H1 (cell line): ENCODE measurements at places on chromosomes 1 and 21. TPM values are rescaled to one million over a fixed set of nuclear protein-coding genes. Genes with fewer than 3 reads are reported as not detected.

The KRTAP20-3 gene
- total RNA-seq, result not detected in 2 replicates

The APOBEC4 gene
- not detected in 2 replicates for total RNA-seq

The SLC45A3 gene
- total RNA-seq, result 12.5 and 13.0 TPM in 2 replicates

The GFI1 gene
- 0.17 and 0.19 TPM in 2 replicates for total RNA-seq

The HOOK1 gene
- 34.5 and 39.5 TPM in 2 replicates for total RNA-seq

The KPRP gene
- not detected in 2 replicates for total RNA-seq

The ASCL5 gene
- 0.41 and 0.44 TPM in 2 replicates for total RNA-seq

The KCNA3 gene
- 0.95 and 1.0 TPM in 2 replicates for total RNA-seq

The ERG gene
- 3.0 and 3.1 TPM in 2 replicates for total RNA-seq

The PRAMEF27 gene
- not detected in 2 replicates for total RNA-seq

The UBL4B gene
- not detected in 2 replicates for total RNA-seq

The SLAMF1 gene
- total RNA-seq, result not detected in 2 replicates

- no peaks in the 10 kb centered on the region for H3K36me3 ChIP-seq
- H3K27me3 ChIP-seq, result no peaks in the 10 kb centered on the region
- no peak overlapping the region for H3K4me3 ChIP-seq
- no peak for DNase-seq
- H3K27ac ChIP-seq, result no peak overlapping the region
Measured at GRCh38 chr1:196091397-196092135, 516.7 kb downstream of the KCNT2 start.

GRCh38 chr1:217484871-217485270, 146.0 kb downstream of the GPATCH2 start:
- no peak overlapping the region for H3K4me3 ChIP-seq
- DNase-seq, result no peak
- H3K36me3 ChIP-seq, result no peaks in the 10 kb centered on the region
- no peaks in the 10 kb centered on the region for H3K27me3 ChIP-seq
- no peaks in the 10 kb centered on the region for H3K4me1 ChIP-seq

- H3K27ac ChIP-seq, result no peak overlapping the region
- H3K4me3 ChIP-seq, result no peak overlapping the region
- H3K27me3 ChIP-seq, result no peaks in the 10 kb centered on the region
- no peak for DNase-seq
- no peaks in the 10 kb centered on the region for H3K36me3 ChIP-seq
Measured at GRCh38 chr1:185956881-185957280, 222.7 kb downstream of the HMCN1 start.

GRCh38 chr1:61436016-61436415, 288.9 kb downstream of the TM2D1 start:
- no peaks in the 10 kb centered on the region for H3K36me3 ChIP-seq
- H3K27me3 ChIP-seq, result no peaks in the 10 kb centered on the region
- no peaks in the 10 kb centered on the region; the same call in 1 of the 2 replicates for H3K4me1 ChIP-seq
- H3K27ac ChIP-seq, result no peak overlapping the region
- no peak overlapping the region for H3K4me3 ChIP-seq

DNA sequence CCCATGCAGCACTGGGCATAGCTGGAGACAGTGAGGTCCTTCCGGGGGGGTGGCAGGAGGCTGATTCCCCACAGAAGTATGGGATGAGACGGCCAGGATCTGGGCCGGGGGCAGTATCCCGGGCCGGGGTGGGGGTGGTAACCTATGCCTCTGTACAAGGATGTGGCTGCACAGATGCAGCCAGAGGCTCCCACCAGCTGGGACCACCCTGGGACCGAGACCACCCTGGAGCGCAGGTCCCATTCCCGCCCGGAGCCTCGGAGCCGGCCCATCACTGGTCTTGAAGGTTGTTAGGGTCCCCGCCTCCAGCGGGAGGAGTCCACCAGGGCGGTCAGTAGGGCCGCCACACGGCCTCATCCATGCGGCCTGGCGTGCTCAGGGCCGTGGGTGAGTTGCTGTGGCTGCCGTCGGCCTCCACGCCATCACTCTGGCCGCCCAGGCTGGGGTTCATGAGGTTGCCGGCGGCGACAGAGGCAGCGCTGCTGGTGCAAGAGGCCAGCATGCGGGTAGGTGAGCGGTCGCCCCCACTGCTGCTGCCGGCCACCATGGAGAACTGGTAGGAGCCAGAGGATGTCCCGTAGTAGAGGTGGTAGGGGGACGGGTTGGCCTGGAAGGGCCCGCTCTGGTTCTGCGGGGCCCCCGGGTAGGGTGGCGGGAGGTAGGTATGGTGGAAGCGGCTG, 28.1 kb downstream of the RUNX3 start:
- no peaks in the 10 kb centered on the region for H3K27me3 ChIP-seq
- H3K36me3 ChIP-seq, result no peaks in the 10 kb centered on the region
- no peaks in the 10 kb centered on the region; the same call in 1 of the 2 replicates for H3K4me1 ChIP-seq
- no peak overlapping the region for H3K27ac ChIP-seq
- no peak for DNase-seq
- no peak overlapping the region for H3K4me3 ChIP-seq

DNA sequence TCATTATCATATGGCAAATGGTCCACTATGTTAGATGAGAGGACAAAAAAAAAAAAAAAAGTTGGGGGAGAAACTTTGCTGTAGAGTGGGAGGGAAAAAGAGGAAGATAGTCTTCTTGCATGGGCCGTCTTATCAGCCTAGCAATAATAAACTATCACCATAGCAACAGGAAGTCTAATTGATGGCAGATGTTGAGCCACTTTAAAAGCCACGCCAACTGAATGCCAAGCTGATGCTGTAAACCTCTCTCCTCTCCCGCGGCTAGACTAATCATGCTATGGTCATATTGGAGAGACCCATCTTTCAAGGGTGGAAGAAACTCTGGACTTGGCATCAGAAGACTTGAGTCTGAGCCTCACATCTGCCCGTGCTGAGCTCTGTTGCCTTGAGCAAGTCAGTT, 122.2 kb upstream of the HOOK1 start:
- H3K4me1 ChIP-seq, result no peaks in the 10 kb centered on the region; the same call in 1 of the 2 replicates
- DNase-seq, result no peak
- H3K27ac ChIP-seq, result no peak overlapping the region

GRCh38 chr21:29423099-29423870, 124.6 kb downstream of the BACH1 start:
- no peak for DNase-seq
- H3K36me3 ChIP-seq, result no peaks in the 10 kb centered on the region
- no peaks in the 10 kb centered on the region for H3K27me3 ChIP-seq

DNA sequence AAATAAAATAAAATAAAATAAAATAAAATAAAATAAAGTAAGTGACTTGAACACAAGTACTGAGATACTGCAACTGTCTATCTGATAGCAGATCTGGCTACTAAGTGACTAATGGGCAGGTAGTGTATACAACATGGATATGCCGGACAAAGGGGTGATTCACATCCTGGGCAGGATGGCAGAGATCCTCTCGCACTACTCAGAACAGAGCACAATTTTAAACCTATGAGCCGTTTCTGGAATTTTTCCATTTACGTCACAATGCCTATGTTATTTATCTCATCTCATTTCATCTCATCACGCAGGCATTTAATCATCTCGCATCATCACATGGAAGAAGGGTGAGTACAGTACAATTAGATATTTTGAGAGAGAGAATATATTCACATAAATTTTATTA, 233.3 kb upstream of the COA6 start:
- no peaks in the 10 kb centered on the region for H3K27me3 ChIP-seq
- H3K4me3 ChIP-seq, result no peak overlapping the region
- no peak for DNase-seq
- no peak overlapping the region for H3K27ac ChIP-seq

DNA sequence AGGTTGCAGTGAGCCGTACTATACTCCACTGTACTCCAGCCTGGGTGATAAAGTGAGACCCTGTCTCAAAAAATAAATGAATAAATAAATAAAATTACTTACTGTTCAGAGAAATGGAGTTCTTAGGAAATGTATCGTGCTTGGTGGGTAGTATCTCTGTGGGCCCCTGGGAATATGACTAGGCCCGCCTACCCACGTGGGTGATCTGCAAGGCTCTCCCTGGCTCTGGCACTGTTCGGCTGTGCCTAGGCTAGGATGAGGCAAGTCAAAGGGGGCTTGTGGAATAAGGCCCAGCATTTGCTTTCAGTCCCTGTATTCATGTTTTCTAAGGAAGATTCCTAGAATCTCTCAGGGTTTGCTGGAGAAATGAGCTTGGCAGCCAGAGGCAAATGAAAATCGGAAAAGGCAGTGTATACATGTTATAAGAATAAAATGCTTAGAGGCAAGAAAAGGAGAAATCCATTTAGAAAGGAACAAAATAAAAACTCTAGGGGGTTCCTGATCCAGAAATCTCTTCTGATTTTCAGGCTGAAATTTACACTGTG, 4.5 kb upstream of the CSRP1 start:
- no peak overlapping the region for H3K4me3 ChIP-seq
- peaks cover 6% of the 10 kb centered on the region for H3K4me1 ChIP-seq
- DNase-seq, result no peak
- H3K27ac ChIP-seq, result no peak overlapping the region
- peaks cover 12% of the 10 kb centered on the region for H3K27me3 ChIP-seq
- H3K36me3 ChIP-seq, result no peaks in the 10 kb centered on the region

DNA sequence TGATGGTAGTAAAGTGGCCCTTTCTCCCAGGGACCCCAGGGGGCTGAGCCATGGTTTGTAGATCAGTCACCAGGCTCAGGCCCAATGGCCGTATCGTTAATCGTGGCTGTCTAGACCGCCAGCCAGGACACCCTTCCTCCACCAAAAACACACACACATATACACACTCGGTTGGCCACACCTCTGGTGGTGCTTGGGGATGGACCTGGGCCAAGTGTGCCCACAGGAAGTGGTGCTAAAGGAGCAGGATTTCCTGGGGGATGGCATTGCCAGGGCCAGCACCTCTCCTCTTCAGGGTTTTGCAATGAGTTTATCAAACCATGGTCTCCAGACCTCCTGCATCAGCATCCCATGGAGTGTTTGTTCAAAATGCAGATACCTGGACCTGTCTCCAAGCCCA, 36.2 kb downstream of the CITED4 start:
- no peaks in the 10 kb centered on the region for H3K27me3 ChIP-seq
- no peak overlapping the region for H3K4me3 ChIP-seq
- DNase-seq, result no peak
- H3K4me1 ChIP-seq, result peaks cover 15% of the 10 kb centered on the region

- no peak for DNase-seq
- H3K4me1 ChIP-seq, result no peaks in the 10 kb centered on the region
- no peaks in the 10 kb centered on the region for H3K36me3 ChIP-seq
- H3K4me3 ChIP-seq, result no peak overlapping the region
Measured at GRCh38 chr1:50103615-50104081, 5.1 kb upstream of the ELAVL4 start.

- no peak for DNase-seq
- H3K27ac ChIP-seq, result no peak overlapping the region
- no peaks in the 10 kb centered on the region for H3K27me3 ChIP-seq
- H3K4me3 ChIP-seq, result no peak overlapping the region
Measured at GRCh38 chr1:3383679-3384078, 70.8 kb upstream of the ARHGEF16 start.

GRCh38 chr1:217052626-217053025, 329.4 kb upstream of the ESRRG start:
- DNase-seq, result no peak
- H3K27ac ChIP-seq, result no peak overlapping the region
- no peak overlapping the region for H3K4me3 ChIP-seq
- no peaks in the 10 kb centered on the region for H3K4me1 ChIP-seq

- H3K27ac ChIP-seq, result no peak overlapping the region
- no peaks in the 10 kb centered on the region for H3K4me1 ChIP-seq
- no peaks in the 10 kb centered on the region for H3K36me3 ChIP-seq
- H3K27me3 ChIP-seq, result no peaks in the 10 kb centered on the region
- DNase-seq, result no peak
Measured at GRCh38 chr1:243996223-243996622, 54.9 kb upstream of the ZBTB18 start.

GRCh38 chr21:33245289-33245918, 15.7 kb downstream of the IFNAR2 start:
- no peak overlapping the region for H3K27ac ChIP-seq
- H3K27me3 ChIP-seq, result no peaks in the 10 kb centered on the region
- H3K36me3 ChIP-seq, result peaks cover 10% of the 10 kb centered on the region
- H3K4me3 ChIP-seq, result no peak overlapping the region
- no peaks in the 10 kb centered on the region for H3K4me1 ChIP-seq

GRCh38 chr1:61011561-61012263, 70.6 kb upstream of the NFIA start:
- H3K36me3 ChIP-seq, result no peaks in the 10 kb centered on the region
- H3K27me3 ChIP-seq, result no peaks in the 10 kb centered on the region
- no peak for DNase-seq
- peaks cover 13% of the 10 kb centered on the region; the same call in 1 of the 2 replicates for H3K4me1 ChIP-seq
- H3K4me3 ChIP-seq, result no peak overlapping the region

GRCh38 chr1:233010146-233010545, 59.7 kb downstream of the NTPCR start:
- no peak overlapping the region for H3K27ac ChIP-seq
- H3K4me1 ChIP-seq, result no peaks in the 10 kb centered on the region
- no peaks in the 10 kb centered on the region for H3K27me3 ChIP-seq
- DNase-seq, result no peak
- H3K4me3 ChIP-seq, result no peak overlapping the region
- peaks cover 25% of the 10 kb centered on the region for H3K36me3 ChIP-seq

- H3K36me3 ChIP-seq, result no peaks in the 10 kb centered on the region
- H3K27me3 ChIP-seq, result no peaks in the 10 kb centered on the region
- no peaks in the 10 kb centered on the region for H3K4me1 ChIP-seq
- no peak overlapping the region for H3K27ac ChIP-seq
- no peak overlapping the region for H3K4me3 ChIP-seq
Measured at GRCh38 chr1:23224739-23225648, 7.7 kb upstream of the HTR1D start.

- no peaks in the 10 kb centered on the region for H3K36me3 ChIP-seq
- H3K4me1 ChIP-seq, result no peaks in the 10 kb centered on the region
- no peak for DNase-seq
- no peaks in the 10 kb centered on the region for H3K27me3 ChIP-seq
- no peak overlapping the region for H3K27ac ChIP-seq
Measured at GRCh38 chr1:6747674-6748073, 37.6 kb upstream of the CAMTA1 start.

GRCh38 chr1:20281801-20282200, 8.9 kb upstream of the VWA5B1 start:
- peaks cover 3% of the 10 kb centered on the region for H3K4me1 ChIP-seq
- H3K4me3 ChIP-seq, result no peak overlapping the region
- no peak overlapping the region for H3K27ac ChIP-seq

DNA sequence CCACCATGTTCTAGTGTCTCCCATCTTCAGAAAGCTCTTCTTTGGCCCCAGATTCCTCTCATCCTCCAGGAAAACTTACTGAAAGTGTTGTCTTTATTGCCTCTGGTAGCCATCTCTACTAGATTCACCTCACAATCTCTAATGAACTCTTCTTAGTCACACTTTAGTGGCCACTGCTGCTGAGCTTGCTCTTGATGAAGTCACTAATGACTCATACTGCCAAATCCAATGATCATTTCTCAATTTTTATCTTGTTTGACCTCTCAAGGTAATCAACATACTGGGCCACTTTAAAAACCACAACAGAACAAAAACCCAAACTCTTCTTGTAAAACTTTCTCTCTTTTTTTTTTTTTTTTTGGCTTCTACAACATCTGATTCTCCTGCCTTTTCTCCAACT, 196.4 kb downstream of the LHX8 start:
- H3K27ac ChIP-seq, result no peak overlapping the region
- H3K4me3 ChIP-seq, result no peak overlapping the region
- no peaks in the 10 kb centered on the region for H3K27me3 ChIP-seq

GRCh38 chr1:166485620-166486019, 318.8 kb upstream of the FAM78B start:
- no peak overlapping the region for H3K27ac ChIP-seq
- no peaks in the 10 kb centered on the region for H3K27me3 ChIP-seq
- DNase-seq, result no peak
- H3K36me3 ChIP-seq, result no peaks in the 10 kb centered on the region

- H3K4me3 ChIP-seq, result no peak overlapping the region
- no peaks in the 10 kb centered on the region for H3K27me3 ChIP-seq
- H3K4me1 ChIP-seq, result peaks cover 8% of the 10 kb centered on the region
- no peaks in the 10 kb centered on the region; the same call in 1 of the 2 replicates for H3K36me3 ChIP-seq
- no peak for DNase-seq
- H3K27ac ChIP-seq, result no peak overlapping the region
Measured at GRCh38 chr21:37682966-37683365, 233.3 kb downstream of the KCNJ6 start.
